ENCODE measurements at places on chromosomes 16 and 17.

DNA sequence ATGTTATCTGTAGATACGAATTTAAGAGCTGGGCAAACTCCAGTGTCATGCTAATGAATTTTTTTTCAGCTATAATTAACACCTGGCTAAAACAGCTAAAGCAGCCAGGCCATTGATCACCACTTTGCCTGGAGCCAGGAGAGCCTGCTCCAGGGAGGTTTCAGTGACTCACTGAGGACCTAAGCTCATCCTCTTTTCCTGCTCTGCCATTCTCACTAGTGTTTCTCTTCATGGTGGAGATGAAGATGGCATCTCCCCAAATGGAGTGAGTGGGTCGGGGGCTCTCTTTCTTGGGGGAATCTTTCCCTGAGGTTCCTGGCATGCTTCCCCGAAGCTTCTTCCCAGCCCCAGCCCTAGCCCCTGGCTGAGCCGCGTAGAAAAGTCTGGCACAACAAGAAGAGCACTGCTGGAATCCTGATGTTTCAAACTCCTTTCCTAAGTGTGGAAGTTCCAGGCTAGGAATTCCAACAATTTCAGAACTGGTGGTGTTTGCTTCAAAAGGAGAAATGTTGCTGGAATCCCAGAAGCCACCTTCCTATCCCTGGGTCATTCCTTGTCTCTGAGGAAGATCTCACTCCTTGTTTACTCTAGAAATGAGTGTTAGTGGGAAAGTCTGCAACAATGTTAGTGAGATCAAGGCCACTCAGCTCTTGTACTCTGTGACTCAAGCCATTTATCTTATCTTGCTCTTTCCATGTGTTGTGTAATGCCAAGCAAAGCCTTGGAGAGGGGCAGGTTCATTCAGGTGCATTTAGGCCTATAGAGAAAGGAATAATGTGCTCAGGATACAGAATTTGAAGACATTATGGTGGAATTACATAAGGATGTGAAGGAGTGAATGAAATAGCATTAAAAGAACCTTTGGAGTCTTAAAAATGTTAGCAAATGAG is 26.0 kb upstream of the B4GALNT2 start:
- DNase-seq, result no peak

DNA sequence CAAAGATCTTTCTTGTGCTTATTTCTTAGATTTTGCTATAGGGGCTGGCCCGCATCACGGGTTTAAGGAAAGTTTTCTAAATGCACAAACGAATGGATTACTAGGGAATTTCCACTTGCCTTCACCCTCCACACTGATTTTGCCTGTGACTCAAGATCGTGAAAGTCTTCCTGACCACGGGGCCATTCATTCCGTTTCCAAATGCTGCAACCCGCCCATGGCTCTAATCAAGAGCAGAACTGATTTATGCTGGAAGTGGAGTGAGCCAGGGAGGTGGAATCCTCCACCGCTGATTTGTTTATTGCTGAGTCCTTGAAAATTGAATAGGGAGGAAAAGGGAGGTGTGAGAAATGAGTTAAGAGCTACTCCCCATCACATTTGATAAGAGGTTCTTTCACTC is 52.4 kb downstream of the CA10 start:
- no peak for DNase-seq

GRCh38 chr16:57045694-57046381 is 46.5 kb upstream of the CPNE2 start:
- no peak for DNase-seq

DNA sequence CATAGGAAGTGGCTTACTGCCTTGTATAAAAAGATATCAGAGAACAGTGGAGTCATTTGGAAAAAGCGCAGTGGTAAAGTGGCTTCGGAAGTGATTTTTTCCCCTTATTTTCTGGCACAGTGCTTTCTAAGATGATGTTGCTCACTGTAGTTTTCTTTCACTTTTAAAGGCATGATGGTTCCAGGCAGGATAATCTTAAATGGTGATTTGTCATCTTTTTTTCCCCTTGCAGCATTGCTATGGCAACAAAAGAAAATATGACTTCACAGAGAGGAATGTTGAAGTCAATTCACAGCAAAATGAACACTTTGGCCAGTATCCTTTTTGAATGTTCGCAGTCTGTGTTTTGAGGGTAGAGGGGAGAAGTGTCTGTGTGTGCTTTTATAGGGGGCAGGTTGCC is 42.5 kb downstream of the GOSR1 start:
- no peak for DNase-seq

DNA sequence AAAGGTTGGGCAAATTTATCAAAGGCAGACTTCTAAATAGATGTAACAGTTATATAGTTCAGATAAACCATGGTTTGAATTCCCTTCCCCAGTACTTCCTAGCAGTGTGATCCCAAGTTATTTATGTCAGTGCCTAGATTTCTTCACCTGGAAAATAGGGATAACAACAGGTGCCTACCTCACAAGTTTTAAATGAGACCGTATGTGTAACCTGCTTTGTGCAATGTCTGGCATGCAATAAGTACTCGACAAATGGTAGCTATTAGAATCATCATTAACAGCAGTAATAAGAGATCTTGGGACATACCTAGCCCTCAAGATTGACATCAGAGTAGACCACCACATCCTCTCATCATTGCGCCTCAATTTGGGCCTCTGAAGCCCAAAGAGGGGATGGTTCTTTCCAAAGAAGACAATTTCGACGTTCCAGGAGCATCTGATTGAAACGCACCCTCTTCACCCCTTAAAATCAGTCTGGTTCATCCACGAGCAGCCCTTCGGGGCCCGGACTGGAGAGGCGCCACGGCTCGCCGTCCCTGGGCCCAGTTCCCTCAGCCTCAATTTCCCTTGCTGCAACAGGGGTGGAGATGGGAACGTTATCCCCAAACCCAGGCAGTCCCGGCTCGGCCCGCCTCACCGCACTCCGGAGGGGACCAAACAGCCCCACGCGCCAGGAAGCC is 541 bp downstream of the ACACA start:
- no peak for DNase-seq

- DNase-seq, result no peak
These were observed 17.9 kb upstream of the ZNF652 start for GRCh38 chr17:49379926-49380325.

- no peak for DNase-seq
These were observed 78.1 kb upstream of the DHX40 start for GRCh38 chr17:59487161-59487873.

- no peak for DNase-seq
These were observed 8.6 kb upstream of the AKTIP start for GRCh38 chr16:53511403-53512280.

DNA sequence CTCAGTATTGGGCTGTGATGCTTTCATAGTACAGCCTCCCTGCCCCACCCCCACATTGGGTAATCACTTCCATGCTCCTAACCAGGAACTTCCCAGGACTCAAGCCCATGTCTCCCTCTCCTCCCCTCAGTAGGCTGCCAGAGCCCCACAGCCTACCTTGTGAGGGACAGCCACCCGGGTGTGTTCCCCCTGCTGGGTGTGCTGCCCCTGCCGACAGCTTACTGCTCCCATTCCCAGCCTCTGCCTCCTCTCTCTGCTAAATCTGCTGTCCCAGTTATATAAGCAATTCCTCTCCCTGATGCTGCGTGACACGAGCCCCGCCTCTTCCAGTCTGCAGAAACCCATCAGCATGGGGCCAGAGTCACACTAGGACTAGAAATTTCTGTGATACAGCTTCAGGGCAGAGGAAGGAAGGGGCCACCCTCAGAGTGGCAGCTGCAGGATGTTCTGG is at the start of gene RSKR:
RSKR (minus strand) TSS at position 255 of the 451 bp plus-strand sequence; CDS start at position 231, 24 bp downstream.
- no peak for DNase-seq

GRCh38 chr17:9769036-9769695 is 22.2 kb downstream of the DHRS7C start:
- no peak for DNase-seq

DNA sequence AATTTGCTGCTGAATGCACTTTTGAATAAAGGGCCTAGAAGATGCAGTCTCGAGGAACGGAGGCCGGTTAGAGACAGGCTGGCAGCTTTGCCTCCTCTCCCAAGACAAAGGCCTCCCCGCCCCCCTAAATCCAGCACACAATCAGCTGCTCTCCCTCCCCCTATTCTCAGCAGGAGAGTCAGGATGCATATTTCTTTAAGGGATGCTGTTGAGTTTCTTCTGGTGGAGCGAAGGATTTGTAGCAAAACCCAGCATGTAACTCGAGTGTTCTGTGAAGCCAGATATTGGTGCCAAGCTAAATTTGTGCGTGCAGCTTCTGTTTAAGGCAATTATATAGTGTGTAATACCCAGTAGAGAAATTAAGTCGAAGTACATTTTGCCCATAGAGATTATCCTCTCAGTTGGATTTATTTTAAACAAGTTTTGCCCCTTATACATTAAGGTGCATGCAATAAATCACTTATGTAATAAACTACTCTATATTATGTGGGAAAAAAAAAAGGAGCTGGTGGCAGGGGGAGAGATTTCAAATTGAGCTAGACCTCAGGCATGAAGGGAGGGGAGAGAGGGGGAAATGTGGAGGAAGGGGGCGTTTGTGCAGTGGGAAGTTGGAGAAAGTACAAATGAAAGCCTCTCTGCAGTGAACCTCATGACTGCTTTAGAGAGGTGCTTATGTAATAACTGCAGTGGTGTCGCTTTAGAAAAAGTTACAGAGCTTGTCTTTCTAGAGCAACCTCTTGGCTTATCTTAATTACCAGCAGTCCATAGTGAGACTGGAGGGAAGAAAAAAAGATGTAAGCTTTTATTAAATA is 599.2 kb downstream of the MAF start:
- no peak for DNase-seq

DNA sequence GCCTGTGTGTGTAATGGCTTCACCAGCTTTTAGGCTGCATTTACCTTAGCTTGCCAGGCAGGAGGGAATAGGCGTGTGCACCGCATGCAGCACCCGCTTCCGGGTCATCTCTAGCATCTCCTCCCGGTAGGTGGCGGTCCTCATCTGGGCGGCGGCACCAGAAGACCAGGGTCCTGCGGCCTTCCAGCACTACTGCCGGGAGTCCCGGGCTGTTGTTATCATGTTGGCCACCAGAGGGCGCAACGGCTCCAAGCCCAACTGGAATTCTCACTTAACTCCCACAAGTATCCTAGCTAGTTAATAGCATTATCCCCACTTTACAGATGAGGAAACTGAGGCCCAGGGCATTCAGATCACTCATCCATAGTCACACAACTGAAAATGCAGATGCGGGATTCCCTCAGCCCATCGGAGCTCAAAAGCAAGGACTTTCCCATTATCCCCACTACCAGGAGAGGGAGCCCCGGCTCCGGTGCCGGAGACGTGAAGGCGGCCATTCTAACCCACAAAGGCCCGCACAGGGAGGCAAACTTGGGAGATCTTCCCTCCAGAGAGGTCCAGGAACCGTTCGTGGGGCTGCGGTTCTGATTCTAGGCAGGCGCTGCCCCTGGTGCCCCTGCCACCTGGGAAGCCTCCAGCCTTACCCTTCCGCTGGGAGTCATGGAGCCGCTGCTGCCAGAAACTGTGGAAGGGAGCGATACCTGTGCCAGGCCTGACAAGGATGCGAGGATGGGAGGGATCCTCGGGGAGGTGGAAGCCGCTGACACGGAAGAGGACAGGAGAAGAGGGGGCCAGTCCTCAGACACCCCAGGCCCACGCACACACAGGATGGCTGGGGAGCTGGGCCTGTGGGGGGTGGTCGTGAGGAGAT is 23.9 kb downstream of the LGALS9 start:
- DNase-seq, result peak; percentile 75

DNA sequence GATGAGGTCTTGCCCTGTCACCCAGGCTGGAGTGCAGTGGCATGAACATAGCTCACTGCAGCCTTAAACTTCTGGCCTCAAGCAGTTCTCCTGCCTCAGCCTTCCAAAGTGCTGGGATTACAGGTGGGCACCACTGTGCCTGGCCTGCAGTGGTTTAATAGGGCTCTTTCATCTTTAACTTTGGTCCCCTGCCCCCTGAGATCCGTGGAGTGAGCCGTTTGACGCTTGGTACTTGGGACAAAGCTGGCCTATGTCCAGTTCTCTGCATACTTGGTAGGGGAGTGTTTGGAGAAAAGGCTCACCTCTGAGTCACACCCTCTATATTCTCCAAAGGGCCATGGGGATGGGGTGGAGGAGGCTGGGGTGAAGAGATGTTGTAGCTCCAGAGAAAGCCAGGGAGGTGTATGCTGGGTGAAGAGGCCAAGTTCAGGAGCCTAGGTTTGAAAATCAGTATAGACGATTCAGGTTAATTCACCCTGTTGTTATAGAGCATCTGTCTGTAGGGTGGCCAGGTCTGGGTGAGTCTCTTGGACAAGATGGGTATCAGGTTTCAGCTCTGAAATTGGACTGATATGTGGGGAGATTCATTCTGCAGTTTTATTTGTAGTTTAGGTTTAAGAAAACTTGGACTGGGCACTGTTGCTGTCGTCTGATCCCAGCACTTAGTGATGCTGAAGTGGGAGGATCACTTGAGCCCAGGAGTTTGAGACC is 17.6 kb downstream of the ABCC1 start:
- DNase-seq, result no peak

DNA sequence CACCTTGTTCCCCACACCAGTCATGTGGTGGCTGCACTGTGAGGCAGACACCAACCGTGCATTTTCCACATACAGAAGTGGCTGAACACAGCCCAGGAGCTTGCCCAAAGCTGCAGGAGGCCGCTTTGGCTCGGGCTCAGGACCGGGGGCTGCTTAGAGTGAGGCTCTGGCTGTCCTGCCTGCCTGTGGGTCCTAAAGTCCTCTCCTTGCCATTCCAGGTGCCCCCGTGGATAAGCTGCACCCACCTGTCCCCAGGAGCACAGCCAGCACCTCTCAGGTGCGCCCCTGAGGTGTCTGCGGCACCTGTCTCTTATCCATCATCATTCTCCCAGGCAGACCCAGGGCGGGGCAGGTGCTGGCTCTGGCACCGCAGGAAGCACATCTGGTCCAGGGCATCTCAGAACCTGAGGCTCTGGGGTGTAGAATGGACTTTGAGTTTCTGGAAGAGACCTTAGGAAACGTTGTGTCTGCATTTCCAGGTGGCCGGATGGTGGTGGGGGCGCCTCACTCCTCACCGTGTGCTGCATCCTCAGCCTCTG is 180.5 kb upstream of the ZNF469 start:
- no peak for DNase-seq

- no peak for DNase-seq
These were observed 22.1 kb downstream of the VAC14 start for GRCh38 chr16:70778901-70779309.

- no peak for DNase-seq
These were observed 51.8 kb downstream of the CA10 start for GRCh38 chr17:52106638-52107261.

DNA sequence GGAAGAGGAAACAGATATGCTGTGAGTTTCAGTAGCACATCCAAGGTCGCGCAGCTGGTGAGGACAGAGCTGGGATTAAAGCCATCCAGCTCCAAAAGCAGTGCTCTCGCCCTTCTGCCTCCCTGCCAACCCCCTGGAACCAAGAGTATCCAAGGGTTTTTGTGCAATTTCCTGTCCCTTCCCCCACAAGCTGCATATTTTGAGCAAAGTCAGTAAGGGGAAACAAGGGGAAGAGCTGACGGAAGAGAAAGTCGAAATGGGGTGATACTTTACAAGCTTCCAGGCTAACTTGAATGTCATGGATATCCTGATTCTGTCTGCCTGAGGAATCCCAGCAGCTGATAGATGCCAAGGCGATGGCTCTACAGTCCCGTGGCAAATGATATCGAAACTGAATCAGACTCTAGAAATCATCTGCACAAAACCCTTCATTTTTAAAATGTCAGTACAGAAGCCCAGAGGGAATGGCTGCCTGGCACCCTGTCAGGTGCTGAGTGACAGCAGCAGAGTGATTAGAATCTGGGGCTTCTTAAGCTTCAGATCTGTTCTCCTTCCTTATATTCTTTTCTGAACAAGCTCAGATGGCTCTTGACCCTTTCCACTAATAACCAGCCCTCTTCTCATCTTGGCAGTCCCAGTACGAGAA is 42.9 kb upstream of the TEKT3 start:
- no peak for DNase-seq

GRCh38 chr16:72001180-72001874 is 1.1 kb upstream of the PKD1L3 start:
- no peak for DNase-seq

Data from bone marrow (tissue), 2 donors.